Astrocyte (in vitro differentiated cells and primary cell): ENCODE measurements at places on chromosomes 16 and 17.

- no peak for DNase-seq
These were observed 6.8 kb downstream of the VMP1 start for GRCh38 chr17:59714255-59714654.

DNA sequence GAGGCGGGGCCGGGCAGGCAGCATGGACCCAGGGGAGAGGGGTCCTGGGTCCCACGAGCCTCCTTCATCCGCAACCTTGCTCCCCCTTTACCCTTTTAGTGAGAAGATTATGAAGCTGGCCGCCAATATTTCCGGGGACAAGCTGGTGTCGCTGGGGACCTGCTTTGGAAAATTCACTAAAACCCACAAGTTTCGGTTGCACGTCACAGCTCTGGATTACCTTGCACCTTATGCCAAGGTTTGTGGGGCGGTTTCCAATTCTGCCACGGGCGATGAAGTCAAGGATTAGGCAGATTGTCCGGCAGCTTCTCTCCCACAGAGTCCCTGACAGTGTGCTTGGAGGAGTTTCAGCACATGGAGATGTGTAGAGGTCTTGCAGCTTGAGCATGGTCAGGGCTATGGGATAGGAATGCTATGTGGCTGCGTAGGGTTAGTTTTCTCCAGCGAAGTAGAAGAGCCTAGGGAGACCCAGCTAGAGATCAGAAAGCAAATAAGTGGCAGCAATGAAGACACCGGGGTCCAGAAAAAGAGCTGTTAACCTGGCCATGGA, 598 bp downstream of the NIP7 start:
- DNase-seq = no peak

DNA sequence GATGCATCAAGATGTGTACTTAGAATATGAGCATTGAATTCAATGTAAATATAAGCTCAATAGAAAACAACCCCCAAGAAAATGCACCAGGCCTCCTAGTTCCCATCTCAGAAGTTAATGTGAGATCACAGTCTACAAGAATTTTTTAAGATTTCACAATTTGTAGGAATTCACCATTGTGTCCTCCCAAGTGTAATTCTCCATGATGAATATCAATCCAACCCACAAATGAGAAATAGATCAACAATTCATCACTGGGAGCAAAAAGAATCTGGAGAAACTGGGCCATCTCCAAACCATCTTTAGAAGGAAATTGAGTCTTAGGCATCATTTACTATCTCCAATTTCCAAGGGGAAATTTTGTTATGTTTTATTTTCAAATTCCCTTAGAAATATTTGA, 310.5 kb upstream of the GOT2 start:
- peak; percentile 23 for DNase-seq

- DNase-seq = peak; percentile 12
These were observed 114.8 kb downstream of the GNAO1 start for GRCh38 chr16:56305956-56306565.

DNA sequence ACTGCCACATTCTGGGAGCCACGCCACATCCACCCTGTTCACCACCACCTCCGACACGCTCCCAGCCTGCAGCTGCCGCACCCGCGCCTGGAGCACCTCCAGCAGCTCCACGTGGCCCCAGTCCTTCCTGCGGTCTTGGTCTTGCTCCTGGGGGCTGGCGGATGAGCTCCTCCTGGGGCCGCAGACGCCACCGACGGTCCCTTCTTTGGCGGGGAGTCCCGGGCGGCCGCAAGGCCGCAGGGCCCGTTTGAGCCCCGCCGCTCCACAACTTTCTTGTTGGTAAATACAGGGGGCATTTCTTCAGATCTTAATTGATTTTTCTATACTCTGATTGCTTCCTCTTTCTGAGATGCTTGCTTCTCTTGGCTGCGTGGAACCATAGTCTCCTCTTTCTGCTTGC, 75.3 kb upstream of the MED13 start:
- DNase-seq = no peak

- DNase-seq = no peak
These were observed 491 bp downstream of the USP7 start for GRCh38 chr16:8963010-8963820.

DNA sequence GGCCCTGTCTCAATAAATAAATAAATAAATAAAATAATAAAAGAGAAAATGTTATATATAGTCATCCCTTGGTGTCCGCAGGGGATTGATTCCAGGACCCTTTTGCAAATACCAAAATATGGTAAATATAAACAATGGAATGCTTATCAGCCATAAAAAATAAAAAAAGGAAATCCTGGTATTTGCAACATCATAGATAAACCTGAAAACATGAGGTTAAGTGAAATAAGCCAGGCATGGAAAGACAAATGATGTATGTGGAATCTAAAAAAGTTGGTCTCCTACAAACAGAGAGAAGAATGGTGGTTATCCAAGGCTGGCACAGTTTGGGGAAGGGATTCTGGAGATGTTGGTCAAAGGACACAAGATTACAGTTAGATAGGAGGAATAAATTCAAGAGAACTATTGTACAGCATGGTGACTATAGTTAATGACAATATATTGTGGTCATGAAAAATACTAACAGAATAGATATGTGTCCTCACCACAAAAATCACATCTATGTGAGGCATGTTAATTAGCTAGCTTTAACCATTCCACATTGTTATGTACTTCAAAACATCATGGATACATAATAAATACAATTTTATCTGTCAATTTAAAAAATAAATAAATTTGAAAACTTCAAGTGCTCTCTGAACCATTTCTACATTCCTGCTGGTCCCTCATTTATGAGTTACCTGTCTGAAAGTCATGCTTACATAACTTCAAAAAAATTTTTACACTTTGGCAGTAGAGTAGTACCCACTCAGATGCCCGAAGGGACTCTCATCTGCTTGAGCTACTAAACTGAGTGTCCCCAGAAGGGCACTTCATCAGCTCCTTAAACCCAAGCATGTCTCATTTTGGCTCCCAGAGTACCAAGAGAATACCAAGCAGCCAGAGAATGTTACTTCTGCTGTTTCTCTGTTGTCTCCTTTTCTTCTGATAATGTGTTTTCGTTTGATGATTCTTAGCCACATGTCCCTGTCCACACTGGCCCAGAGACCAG, 26.6 kb downstream of the N4BP1 start:
- peak; percentile 79 for DNase-seq

DNA sequence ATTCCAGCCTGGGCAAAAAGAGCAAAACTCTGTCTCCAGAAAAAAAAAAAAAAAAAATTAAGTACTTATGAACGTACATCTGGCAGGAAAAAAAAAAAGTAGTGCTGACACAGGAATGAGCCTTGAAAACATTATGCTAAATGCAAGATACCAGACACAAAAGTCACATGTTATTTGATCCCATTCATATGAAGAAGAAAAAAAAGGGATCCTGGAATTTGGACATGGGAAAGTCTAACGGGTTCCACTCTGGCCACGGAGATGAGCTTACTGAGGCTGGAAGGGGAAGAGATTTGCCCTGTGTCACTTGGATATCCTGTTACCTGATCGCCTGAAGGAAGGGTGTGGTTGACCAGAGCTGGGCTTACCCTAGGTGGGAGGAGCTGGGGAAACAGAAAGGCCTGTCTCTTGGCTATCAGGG, 251.9 kb downstream of the PARN start:
- peak; percentile 80 for DNase-seq

DNA sequence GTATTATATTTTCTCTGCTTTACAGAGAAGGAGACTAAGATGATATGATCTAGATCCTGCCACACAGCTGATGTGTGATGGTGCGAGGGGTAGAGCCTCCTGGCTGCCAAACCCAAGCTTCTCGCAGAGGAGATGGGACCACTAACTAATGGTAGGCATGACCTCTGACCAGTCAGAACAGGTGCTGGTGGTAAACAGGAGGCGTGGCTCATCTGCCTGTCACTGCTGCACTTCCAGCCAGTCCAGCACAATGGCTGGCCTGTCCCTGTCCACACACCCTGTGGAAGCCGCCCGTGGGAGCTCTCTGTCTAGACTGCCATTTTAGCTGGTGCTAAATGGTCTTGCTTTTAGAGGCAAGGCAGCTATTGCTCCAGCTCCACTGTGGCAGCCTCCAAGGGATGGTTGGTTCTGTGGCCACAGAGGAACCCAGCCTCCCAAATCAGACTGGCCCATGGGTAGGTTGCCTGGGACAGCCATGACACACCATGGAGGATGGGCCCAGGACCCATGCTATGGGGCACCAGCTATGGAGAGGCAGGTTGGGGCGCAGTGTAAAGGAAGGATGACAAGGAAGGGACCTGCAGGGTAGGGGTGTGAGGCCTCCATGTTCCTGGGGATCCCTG, 86.7 kb downstream of the KSR1 start:
- no peak for DNase-seq

GRCh38 chr16:47660540-47660939, 199.4 kb downstream of the PHKB start:
- DNase-seq = no peak

GRCh38 chr17:57257195-57257894, 1.0 kb downstream of the MSI2 start:
- DNase-seq = no peak

GRCh38 chr17:7553356-7553755, 4.5 kb downstream of the TNFSF12 start:
- DNase-seq = no peak

DNA sequence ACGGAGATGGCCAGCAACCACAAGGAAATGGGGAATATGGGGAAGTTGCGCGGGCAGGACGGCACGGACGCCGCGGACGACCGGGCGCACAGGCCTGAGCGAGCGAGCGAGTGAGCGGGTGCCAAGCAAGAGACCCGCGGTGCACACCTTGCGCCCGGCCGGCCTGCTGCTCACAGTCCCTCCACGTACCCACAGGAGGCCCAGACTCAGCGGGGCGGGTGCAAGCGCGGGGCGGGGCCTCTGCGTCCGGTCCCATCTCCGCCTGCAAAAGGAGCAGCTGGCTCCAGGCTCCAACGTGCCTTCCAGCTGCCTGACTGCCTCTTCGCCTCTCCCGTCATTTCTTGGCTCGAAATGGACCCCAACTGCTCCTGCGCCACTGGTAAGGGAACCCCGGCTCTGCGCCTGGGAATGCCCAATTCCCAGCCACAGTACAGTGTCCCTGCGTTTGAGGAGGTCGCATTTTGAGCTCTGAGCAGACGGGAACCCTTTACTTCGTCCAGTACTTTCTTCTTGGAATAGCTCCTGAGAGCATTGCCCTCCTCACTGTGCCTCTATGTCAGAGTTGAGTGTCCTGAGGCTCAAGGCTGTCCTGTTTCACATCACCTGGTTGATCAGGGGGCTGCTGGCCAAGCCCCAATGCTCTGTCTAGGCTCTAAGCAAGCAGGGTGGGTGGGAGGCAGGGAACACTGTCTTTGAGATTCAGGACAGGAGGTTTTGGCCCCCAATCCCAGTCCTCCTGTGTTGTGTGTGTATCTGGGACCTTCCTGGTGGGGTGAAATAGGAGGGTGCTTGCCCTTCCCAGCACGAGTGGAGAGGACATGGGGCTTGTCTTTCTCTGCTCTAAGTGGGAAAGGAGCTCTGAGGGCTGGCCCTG, 8.1 kb upstream of the MT1E start:
- peak; percentile 57 for DNase-seq

GRCh38 chr17:5127910-5128309, 12.1 kb downstream of the USP6 start:
- no peak for DNase-seq

GRCh38 chr17:45425125-45425983, 7.3 kb downstream of the ARHGAP27 start:
- peak; percentile 35 for DNase-seq

DNA sequence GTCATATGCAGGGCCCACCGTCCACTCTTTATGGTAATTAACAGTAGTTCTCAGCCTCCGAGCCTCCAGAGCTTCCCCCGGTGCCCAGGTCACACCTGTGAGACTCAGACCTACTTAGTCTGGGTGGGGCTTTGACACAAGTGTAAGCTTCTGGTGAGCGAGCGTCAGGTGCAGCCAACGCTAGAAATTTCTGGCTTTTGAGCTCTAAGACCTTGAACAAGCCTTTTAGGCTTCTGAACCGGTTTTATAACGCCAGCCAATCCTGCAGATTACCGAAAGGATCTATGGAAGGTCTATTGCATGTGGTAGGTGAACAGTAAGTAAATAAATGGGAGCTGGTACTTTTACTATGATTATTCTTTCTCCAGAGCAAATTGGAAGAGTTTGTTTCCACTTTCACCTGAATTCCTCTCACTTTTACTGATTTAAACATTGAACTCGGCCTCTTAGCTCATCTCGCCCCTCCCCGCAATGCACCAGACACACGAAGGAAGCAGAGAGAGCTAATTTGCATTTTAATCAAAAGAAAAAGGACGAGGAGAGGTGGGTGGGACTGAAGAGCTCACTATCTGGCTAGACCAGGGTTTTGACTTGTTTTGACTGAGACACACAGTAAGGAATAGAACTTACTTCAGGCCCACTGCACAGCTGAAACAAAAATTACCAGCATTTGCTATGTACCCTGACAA, 47.1 kb downstream of the ABAT start:
- DNase-seq = no peak

DNA sequence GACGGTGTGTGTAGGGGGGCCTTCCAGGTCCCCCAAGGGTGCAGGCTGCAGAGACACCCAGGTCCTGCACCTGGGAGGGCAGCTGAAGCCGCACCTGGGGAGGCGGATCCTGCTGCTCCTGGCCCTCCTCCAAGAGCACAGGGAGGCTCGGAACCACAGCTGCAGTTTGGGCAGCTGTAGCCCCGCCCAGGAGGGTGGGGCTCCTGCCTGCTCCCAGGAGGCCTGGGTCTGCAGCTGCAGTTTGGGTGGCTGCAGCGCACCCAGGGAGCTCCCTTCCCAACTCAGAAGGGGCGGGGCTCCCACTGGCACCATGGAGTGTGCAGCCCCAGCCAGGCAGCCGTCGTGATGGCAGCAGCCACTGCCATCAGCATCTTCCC, 69.4 kb upstream of the NKD1 start:
- no peak for DNase-seq

DNA sequence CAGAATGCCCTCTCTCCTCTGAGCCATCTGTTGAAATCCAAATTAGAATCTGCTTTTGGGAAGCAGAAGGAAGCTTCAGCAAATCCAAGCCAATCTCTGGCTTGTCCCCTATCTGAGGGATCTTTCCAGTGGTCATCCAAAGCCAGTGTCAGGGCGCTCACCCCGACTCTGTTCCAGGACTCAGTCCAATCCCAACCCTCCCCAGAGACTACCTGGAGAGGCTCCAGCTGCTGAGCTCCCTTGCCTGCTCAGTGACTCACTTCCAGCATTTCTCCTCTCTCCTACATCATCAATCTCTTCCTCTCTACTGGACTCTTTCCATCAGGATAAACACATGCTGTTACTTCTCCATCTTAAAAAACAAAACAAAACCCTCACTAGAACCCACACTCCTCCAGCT, 2.4 kb downstream of the MATCAP1 start:
- DNase-seq = peak; percentile 79

- no peak for DNase-seq
These were observed 5.8 kb upstream of the RSL1D1 start for GRCh38 chr16:11857161-11857560.

DNA sequence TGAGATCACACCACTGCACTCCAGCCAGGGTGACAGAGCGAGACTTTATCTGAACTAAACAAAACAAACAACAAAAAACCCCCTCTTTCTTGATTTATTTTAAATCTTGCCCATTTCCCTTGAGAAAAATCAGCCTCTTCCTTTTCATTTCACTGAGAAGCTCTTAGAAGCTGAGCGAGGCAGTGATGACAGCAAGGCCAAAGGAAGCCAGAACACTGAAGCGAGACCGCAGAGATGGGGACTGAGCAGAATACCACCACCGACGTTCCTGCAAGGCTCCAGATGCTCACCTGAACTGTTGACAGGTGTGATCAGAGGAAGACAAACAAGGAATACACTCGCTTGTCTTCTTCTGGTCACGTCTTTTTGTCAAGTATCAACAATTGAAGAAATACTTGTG, 30.5 kb upstream of the IRF8 start:
- DNase-seq = no peak
